ENCODE measurements at places on chromosomes 4 and X. TPM values are rescaled to one million over a fixed set of nuclear protein-coding genes. Genes with fewer than 3 reads are reported as not detected.

Gene SUPT20HL1
- not detected for total RNA-seq

Gene TCEAL2
- not detected for total RNA-seq

Gene SMIM10
- not detected for total RNA-seq

Gene SLBP
- 109 TPM for total RNA-seq

Gene IL13RA2
- 3.4 TPM for total RNA-seq

Gene ERCC6L
- 13.0 TPM for total RNA-seq

Gene GATA1
- total RNA-seq, result not detected

Gene ZRSR2
- 7.6 TPM for total RNA-seq

Gene AADAT
- 2.7 TPM for total RNA-seq

Gene CPE
- total RNA-seq, result 15.5 TPM

Gene TIGD4
- 0.07 TPM for total RNA-seq

Gene CHRDL1
- 0.40 TPM for total RNA-seq

Gene TMEM150C
- total RNA-seq, result 0.58 TPM

Gene GRIA2
- not detected for total RNA-seq

Gene F8A2
- not detected for total RNA-seq

Gene EXOC1L
- not detected for total RNA-seq

Gene TMPRSS11A
- not detected for total RNA-seq

Gene FAM9C
- not detected for total RNA-seq

Gene DOK7
- total RNA-seq, result 2.5 TPM

Gene ADAMTS3
- total RNA-seq, result 3.2 TPM

Gene GPC3
- total RNA-seq, result not detected

Gene CNGA1
- total RNA-seq, result 0.29 TPM

Gene CRMP1
- total RNA-seq, result not detected
